Stimulated activated CD4-positive, alpha-beta T cell treated with anti-CD3 and anti-CD28 coated beads, Interleukin-1b, Interleukin-23, amount 100 ng/mL, for 4 hours (primary cell): ENCODE measurements at places on chromosomes 2 and 18.

- DNase-seq, result no peak
These were observed 165.9 kb upstream of the STON1 start for GRCh38 chr2:48364100-48364499.

GRCh38 chr2:62163106-62163831 lies 32.6 kb upstream of the B3GNT2 start:
- DNase-seq, result no peak

GRCh38 chr2:237448171-237448570 lies 34.2 kb upstream of the COL6A3 start:
- no peak for DNase-seq

GRCh38 chr18:12637393-12637792 lies 20.5 kb downstream of the SPIRE1 start:
- no peak for DNase-seq

DNA sequence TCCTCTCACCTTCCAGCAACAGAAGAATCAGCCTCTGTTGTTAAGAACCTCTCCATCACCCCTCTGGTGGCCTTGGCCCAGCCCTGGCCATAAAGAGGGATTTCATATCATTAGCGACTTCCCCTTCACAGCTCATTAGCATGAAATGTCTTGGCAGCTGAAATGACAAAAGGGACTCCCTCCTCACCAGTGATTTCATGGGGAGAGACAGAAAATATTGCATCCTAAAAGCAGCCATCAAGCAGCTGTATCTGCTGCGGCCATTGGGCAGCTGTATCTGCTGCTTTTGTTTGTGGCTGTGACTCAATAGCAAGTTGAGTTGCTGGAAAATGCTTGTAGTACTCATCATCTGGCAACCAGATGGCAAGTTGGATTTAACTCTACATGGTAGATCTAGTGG lies 105.9 kb upstream of the RMDN2 start:
- DNase-seq, result no peak

GRCh38 chr2:226423498-226423960 lies 376.1 kb downstream of the IRS1 start:
- DNase-seq, result peak; percentile 0

DNA sequence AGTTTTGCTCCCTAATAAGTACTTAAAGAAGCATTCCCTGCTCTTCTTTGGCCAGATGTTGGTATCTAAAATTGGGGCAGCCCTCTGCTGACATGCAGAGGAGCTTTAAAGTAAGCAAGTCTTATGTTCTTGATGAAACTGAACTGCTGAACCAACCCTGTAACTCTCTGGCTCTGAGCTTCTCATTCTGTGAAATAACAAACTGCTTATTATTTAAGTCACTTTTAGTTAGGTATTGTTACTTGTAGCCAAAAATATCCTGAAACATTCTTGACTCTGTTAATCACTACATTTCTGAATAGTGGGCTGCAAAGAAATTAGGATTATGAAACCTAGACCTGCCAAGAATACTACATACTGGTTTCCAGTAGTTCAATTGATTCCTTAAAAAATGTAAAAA lies 15.5 kb downstream of the PPP3R1 start:
- no peak for DNase-seq

DNA sequence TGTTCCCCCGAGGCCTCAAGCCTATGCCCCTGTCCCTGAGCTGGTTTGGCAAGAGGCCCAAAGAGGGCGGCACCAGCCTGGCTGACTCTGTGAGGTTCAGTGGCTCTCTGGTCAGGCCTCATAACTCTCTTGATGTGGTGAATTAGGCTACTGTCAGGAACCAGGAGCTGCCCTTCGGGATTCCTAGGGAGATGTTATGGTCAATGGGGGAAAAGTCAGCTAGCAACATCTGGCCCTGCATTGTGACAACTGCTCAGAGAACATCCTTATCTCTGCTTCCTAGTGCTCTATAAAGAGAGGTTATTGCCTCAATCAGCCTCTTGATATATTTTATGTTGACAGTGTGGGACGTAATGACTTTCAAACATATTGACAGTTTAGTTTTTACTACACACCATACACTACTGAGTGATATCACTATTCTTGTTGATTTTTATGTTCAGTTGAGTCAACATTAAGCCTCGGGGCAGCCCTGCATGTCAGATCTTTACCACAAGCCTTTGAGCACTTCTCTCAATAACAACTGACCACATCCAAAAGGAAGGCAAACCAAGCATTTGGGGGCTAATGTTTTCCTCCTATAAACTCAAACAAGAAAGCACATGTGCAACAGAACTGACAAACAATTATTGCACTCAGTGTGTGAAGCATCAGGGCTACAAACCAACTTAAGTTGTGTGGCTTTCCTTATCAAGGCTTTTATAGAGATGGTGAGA lies 448.3 kb upstream of the SLC14A2 start:
- no peak for DNase-seq

GRCh38 chr2:32940316-32940997 lies 6.3 kb upstream of the LTBP1 start:
- no peak for DNase-seq

- DNase-seq, result no peak
These were observed 4.6 kb upstream of the DLX1 start for GRCh38 chr2:172080641-172081220.

- no peak for DNase-seq
These were observed 69.8 kb downstream of the MTA3 start for GRCh38 chr2:42638080-42638784.

GRCh38 chr2:234257859-234258561 lies 207.5 kb downstream of the SPP2 start:
- DNase-seq, result no peak

- no peak for DNase-seq
These were observed 522.1 kb downstream of the NR4A2 start for GRCh38 chr2:155810411-155810810.

GRCh38 chr2:175152242-175152641 lies 15.8 kb downstream of the ATF2 start:
- DNase-seq, result no peak

DNA sequence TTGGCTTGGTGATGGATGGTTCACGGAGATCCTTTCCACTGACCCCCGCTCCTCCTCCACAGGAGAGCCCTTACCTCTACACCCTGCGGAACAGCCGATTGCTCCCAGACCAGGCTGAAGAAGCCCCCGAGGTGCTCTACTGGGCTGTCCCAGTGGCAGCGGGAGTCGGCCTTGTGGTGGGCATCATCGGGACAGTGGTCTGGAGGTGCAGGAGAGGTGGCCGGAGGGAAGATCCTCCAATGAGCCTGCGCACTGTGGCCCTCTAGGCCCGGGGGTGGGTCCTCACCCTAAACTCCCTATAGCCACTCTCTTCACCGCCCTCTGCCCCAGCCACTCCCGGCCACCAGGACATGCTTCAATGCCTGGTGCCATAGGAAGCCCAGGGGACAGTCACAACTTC lies 108.8 kb upstream of the PPP1CB start:
- no peak for DNase-seq

DNA sequence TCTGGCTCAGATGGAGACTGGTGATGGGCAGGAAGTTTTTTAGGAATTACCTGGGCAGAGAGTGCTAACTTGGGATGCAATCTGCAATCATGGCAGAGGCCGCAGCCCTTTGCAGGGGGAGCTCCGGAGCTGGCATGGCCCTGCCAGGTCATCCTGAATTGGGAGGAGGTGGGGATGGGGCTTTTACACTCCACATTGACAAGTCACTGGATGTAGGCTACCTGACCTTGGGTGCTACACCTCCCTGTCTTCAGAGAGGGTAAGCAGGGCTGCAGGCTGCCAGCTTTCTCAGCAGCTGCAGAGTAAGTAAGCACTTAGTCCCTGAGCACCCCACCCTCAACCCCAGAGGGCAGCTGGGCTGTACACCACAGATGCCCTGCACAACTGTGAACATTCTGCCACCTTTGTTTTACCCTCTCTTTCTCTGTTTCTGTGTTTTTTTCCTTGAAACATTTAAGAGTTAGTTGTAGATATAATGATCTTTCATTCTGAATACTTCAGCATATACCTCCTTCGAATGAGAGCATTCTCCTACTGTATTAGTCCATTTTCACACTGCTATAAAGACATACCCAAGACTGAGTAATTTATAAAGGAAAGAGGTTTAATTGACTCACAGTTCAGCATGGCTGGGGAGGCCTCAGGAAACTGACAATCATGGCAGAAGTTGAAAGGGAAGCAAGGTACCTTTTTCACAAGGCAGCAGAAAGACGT lies 6.8 kb upstream of the HS1BP3 start:
- no peak for DNase-seq

GRCh38 chr2:61689568-61689967 lies 151.4 kb upstream of the XPO1 start:
- no peak for DNase-seq

DNA sequence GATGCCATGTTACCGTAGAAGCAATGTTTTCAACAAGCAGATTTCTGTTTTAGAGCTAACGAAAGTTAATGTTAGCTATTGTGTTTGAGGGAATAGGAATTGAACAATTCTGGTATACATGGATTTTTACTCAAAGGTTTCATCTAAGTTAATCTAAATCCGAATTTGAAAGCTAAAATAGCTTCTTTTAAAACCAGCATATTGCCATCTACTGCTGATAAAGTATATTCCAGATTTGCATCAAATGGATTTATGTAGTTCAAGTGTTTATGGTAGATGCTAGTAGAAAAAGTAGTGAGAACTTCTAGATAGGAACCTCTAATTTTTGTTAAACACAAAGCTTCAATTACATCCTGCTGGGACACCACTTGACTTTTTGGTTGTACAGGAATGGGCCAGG lies 1569.5 kb upstream of the NXPH2 start:
- no peak for DNase-seq

DNA sequence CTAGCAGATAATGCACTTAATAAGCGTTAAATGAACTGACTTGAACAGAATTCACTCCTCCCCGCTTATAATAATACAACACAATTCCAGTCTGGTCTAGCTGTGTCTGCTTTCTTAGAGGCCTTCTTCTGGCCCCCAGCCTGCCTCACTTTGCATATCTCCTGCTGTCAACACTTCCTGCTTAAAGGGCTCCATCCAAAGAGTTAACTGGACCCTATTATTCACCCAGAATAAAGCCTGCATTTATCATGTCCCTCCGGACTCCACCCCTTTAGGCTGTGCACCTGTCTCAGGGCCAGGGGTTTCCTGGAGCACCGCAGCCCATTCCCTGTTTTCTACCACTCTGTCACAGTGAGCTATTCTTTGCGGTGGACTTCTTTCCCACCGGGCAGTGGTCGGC lies 292.8 kb upstream of the FBXO11 start:
- DNase-seq, result no peak

DNA sequence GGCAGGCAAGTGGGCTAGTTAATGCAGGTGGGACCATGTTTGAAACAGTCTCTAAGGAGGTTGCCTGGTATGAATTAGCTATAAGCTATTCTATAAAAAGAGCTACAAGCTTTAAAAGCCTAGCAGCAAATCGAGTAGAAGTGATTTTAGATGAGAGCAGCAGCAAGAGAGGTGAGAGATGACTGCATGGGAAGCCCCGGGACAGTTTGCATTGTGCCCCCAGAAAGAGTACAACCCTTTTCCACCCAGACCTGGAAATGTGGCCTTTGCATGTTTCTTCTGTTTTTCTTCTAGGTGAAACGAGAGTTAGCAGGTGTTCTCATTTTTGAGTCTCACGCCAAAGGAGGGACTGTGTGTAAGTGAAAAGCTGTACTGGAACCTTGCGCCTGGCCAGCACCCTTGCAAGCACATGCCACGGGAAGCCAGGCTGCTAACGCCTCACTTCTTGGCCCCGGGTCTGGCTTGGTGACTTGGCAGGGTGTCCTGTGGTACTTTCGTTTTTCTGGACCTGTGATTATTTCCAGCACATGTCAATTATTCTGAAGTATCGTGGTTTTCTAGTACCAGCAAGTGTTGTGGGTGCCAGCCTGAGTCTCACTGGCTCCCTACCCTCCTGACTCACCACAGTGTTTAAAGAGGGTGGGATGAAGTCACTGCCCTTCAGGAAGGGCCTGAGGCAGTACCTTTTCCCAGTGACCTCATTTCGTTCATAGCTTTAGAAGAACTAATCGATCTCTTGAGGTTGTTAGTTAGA lies 90.3 kb upstream of the MAP3K20 start:
- no peak for DNase-seq

DNA sequence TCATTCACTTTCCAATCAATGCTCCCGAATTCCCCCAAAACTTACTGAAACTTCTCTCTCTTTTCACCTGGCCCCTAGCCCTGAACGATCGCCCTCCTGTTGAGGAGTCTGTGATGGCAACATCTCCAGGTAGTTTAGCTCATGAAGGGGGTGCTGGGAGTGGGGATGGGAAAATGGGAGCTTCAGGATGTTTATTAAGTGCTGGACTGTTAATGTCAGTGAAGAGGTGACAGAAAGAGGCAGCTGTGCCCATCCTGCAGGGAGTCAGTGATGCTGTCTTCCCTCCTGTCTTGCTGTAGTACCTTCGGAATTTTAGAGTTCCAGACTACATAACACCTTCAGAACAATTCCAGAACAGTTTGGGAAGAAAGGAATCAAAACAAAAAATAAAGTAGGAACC lies 308.8 kb downstream of the ALK start:
- DNase-seq, result no peak

GRCh38 chr2:100198461-100199230 lies 56.3 kb upstream of the AFF3 start:
- no peak for DNase-seq

GRCh38 chr2:124489686-124490085 lies 464.6 kb downstream of the CNTNAP5 start:
- no peak for DNase-seq

DNA sequence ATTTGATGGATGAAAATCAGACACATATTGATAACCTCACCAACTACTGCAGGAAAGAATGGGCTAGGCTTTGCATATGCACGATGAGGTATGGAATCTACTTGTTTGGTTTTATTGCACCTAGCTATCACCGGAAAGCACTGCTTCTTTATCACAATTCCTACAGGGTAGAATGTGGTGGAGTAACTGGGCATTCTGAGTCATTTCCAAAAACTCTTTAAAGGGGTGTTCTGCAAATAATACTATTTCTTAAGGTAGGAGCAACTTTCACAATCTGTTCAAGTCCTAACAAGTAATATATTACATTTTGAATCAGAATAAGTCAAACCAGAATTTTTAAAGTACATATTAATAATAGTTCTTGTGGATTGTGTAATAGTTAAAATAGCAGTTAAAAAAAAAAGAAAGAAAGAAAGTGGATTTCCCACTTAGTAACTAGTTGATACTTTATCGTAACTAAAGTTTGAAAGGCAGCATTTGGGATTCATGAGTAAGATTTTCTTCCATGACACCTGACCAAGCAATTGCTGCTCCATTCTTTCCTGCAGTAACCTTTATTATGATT lies 40.5 kb downstream of the INO80C start:
- no peak for DNase-seq

GRCh38 chr2:43020296-43020695 lies 206.1 kb downstream of the ZFP36L2 start:
- DNase-seq, result no peak

DNA sequence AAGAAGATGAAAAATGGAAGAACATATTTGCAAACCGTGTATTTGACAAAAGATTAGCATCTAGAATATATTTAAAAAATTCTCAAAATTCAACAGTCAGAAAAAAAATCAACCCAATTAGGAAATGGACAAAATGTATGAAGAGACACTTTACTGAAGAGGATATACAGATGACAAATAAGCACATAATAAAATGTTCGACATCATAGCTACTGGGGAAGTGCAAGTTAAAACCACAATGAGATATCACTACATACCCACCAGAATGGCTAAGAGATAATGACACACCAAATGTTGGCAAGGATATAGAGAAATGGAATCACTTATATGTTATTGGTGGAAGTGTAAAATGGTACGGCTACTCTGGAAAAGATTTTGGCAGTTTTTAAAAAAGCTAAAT lies 11.7 kb upstream of the NUP35 start:
- DNase-seq, result no peak
